ENCODE measurements at places on chromosomes 1 and 21. TPM values are rescaled to one million over a fixed set of nuclear protein-coding genes. Genes with fewer than 3 reads are reported as not detected.

Gene SPRR2G
- total RNA-seq = not detected

Gene RC3H1
- 12.8 TPM for total RNA-seq

Gene KRTAP21-2
- total RNA-seq = not detected

Gene RIMKLA
- total RNA-seq = under 0.01 TPM

Gene THEM4
- 6.4 TPM for total RNA-seq

Gene ADCY10
- total RNA-seq = under 0.01 TPM

Gene ARMH1
- 6.4 TPM for total RNA-seq

Gene C1orf174
- total RNA-seq = 24.1 TPM

Gene SPATC1L
- 9.6 TPM for total RNA-seq

Gene DNALI1
- 5.0 TPM for total RNA-seq

Gene OR2M3
- total RNA-seq = not detected

Gene NPR1
- total RNA-seq = 0.66 TPM

Gene NEXN
- total RNA-seq = 16.2 TPM

Gene RNASEL
- 9.6 TPM for total RNA-seq

Gene NLRP3
- total RNA-seq = not detected

Gene SPTA1
- total RNA-seq = 0.17 TPM

Gene RCSD1
- total RNA-seq = under 0.01 TPM

Gene FCGR2B
- total RNA-seq = not detected

Gene TACSTD2
- 0.17 TPM for total RNA-seq

Gene TMEM82
- not detected for total RNA-seq

Gene HSD11B1
- 20.3 TPM for total RNA-seq

Gene ZNF281
- 39.0 TPM for total RNA-seq

Gene GBP2
- total RNA-seq = 96.8 TPM

Gene SPATA1
- total RNA-seq = 1.7 TPM

Gene SPATA21
- total RNA-seq = not detected

Gene RHBG
- not detected for total RNA-seq

Gene LCK
- total RNA-seq = not detected

Gene WNT3A
- not detected for total RNA-seq

Gene LRRIQ3
- total RNA-seq = 1.3 TPM

Gene UBE2Q1
- total RNA-seq = 27.0 TPM

Gene CELA3B
- total RNA-seq = not detected

Gene LRRC53
- total RNA-seq = not detected

Gene NDUFS2
- total RNA-seq = 142 TPM

Gene OR2L8
- not detected for total RNA-seq

Gene SMAP2
- total RNA-seq = 16.7 TPM
